Cortex of kidney (tissue), 1 donor: ENCODE measurements at places on chromosomes 5 and 9.

GRCh38 chr5:41768692-41769091 lies 101.5 kb downstream of the OXCT1 start:
- DNase-seq: no peak

DNA sequence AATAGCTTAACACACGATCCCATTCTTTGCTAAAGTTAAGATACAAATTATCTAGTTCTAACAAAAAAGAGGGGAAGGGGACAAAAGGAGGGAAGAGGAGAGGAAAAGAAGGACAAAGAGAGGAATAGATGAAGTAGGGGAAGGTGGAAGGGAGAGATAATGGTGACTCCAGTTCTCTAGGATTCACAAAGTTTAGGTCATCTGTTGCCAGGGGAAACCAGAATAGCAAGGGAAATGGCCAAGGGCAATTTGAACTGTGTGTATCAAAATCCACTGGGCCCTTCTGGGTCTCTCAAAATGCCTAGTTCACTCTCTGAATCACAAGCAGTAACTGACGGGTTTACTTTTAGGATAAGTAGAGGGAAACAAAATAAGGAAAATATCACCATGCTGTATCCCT lies 7.6 kb downstream of the SLC24A2 start:
- no peak for DNase-seq

DNA sequence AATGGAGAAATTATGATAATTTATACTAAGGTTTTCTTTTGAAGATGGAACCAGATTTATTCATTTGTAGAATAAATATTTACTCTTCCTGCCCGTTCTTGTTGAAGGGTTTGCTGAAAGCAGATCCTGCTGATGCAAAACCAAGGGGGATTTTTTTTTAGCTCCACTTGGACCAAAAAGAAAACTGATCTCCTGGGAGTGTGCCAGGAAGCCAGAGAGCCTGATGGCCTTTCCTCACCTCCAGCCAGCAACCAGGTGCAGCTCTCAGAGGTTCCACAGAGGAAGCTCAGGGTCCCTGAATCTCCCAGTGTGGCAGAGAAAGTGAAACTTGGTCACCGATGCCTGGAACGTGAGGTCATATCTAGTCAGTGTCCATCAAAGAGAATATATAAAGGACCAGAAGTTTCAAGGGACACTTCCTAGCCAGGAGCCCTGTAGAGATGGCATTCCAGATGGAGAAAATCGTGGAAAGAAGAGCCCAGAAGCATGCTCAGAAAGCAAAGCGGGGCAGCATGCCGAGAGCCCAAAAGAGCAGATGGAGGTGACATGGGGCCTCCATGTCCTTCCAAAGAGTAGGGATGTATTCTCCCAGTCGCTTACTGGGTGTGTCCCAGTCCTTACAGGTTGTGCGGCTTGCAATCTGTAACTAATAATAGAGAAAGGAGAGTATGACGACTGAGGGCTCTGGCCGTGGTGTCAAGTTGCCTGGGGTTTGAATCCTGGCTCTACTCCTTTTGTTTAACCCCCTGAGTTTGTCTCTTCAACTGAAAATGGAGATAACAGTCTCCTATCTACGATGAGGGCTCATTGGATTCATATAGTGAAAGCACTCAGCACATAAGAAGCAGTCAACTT lies 12.2 kb downstream of the AFAP1L1 start:
- DNase-seq: no peak

DNA sequence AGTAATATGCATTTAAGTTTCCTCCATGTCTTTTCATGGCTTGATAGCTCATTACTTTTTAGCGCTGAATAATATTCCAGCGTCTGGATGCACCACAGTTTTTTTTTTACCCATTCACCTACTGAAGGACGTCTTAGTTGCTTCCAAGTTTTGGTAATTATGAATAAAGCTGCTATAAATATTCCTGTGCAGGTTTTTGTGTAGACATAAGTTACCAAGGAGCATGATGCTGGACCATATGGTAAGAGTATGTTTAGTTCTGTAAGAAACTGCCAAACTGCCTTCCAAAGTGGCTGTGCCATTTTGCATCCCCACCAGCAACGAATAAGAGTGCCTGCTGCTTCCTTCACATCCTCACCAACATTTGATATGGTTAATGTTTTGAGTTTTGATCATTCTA lies 195.6 kb downstream of the PIK3R1 start:
- no peak for DNase-seq

- DNase-seq: no peak
Measured at GRCh38 chr5:16855898-16856297, 80.2 kb downstream of the MYO10 start.

GRCh38 chr9:91655658-91656057 lies 232.0 kb upstream of the NFIL3 start:
- no peak for DNase-seq

GRCh38 chr5:168076561-168076991 lies 214.9 kb upstream of the WWC1 start:
- DNase-seq: no peak

DNA sequence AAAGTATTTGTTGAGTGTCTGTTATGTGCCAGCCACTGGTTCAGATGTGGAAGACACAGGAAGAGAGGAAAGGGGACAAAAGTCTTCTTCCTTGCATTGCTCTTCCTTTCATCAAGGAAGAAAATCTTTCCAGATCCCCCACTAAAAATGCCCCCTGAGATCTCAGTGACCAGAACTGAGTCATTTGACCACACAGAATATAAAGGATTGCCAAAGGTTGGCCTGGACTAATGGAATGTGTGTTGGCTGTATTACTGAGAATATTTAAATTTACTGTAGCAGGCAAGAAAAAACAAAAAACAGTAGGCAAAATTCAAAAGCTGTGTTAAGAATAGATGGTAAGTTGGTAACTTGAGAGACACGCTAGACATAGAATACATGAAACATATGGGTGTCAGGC lies 10.0 kb upstream of the SEPTIN8 start:
- no peak for DNase-seq

GRCh38 chr5:151081431-151082281 lies 822 bp upstream of the TNIP1 start:
- no peak for DNase-seq

- DNase-seq: no peak
Measured at GRCh38 chr9:122387536-122387935, 16.7 kb downstream of the PTGS1 start.

DNA sequence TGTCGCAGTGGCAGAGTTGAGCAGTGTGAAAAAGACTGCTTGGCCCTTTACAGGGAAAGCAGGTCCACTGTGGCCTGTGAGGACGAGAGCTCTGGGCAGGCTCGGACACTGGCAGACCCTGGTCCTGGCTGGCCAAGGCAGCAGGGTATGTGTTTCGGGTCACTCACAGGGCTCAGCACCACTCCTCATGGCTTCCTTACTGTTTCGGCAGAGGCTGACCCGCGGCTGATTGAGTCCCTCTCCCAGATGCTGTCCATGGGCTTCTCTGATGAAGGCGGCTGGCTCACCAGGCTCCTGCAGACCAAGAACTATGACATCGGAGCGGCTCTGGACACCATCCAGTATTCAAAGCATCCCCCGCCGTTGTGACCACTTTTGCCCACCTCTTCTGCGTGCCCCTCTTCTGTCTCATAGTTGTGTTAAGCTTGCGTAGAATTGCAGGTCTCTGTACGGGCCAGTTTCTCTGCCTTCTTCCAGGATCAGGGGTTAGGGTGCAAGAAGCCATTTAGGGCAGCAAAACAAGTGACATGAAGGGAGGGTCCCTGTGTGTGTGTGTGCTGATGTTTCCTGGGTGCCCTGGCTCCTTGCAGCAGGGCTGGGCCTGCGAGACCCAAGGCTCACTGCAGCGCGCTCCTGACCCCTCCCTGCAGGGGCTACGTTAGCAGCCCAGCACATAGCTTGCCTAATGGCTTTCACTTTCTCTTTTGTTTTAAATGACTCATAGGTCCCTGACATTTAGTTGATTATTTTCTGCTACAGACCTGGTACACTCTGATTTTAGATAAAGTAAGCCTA lies 15.7 kb downstream of the SQSTM1 start:
- DNase-seq: no peak

GRCh38 chr5:54558362-54558761 lies 40.8 kb downstream of the SNX18 start:
- no peak for DNase-seq

DNA sequence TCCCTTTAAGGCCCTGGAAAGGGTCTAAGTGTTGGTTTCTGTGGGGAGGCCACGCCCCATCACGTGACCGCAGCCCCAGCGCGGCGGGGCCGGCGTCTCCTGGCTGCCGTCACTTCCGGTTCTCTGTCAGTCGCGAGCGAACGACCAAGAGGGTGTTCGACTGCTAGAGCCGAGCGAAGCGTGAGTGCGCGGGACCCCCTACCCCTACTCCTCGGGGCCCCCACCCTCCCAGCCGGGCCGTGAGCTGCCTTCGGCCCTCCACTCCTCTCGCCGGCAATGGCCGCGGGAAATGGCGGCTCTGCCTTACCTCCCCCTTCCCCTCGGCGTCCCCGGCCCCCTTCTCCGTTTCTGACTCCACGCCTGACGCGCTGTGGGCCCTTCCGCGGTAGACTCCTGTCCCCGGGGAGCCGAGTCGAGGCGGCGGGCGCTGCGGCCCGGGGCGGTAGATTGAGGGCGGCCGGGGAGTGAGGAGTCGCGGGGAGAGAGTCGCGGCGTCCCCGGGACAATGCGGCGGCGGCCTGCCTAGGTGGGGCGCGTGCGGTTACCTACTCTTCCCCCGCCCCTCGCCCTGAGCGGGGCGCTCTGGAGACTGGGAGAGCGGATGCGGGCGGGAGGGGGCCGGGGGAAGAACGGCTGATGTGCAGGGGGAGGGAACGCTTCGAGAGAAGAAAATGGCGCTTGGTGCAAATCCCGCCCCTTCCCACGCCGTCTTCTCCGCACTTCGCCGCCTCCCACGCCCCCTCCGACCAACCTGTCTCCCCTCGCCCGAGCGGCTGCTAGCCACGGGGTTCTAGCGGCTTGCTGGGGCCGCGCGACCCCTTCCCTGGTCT lies at the start of gene SUB1:
TSS of gene SUB1 (plus strand) at position 112 of the 830 bp plus-strand sequence. CDS start 2,956 bp downstream, outside the sequence.
- no peak for DNase-seq

- no peak for DNase-seq
Measured at GRCh38 chr9:77475641-77476473, 172.3 kb downstream of the GNA14 start.

DNA sequence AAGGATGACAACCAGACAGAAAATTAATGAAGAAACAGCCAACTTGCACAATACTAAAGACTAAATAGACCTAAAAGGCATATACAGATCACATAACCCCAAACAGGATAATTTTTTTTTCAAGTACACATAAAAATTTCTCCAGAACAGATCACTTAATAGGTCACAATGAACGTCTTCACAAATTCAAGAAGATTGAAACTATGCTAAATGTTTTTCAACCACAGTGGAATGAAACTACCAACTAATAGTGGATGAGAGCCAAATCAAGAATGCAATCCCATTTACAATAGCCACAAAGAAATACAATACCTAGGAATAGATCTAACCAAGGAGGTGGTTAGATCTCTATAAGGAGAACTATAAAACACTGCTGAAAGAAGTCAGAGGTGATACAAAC lies 145.8 kb downstream of the TMEM232 start:
- no peak for DNase-seq

- DNase-seq: no peak
Measured at GRCh38 chr5:170357955-170358444, 31.2 kb downstream of the KCNMB1 start.

DNA sequence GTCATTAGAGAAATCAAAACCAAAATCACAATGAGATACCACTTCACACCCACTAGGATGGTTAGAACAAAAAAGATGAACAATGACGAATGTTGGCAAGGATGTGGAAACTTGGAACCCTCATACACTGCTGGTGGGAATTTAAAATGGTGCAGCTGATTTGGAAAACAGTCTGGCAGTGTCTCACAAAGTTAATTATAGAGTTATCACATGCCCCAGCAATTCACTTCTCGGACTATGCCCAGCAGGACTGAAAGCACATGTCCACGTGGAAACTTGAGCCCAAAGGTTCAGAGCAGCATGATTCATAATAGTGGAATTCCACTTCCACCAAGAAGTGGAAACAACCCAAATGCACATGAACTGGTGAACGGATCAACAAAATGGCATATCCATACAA lies 85.0 kb upstream of the HRH2 start:
- no peak for DNase-seq

DNA sequence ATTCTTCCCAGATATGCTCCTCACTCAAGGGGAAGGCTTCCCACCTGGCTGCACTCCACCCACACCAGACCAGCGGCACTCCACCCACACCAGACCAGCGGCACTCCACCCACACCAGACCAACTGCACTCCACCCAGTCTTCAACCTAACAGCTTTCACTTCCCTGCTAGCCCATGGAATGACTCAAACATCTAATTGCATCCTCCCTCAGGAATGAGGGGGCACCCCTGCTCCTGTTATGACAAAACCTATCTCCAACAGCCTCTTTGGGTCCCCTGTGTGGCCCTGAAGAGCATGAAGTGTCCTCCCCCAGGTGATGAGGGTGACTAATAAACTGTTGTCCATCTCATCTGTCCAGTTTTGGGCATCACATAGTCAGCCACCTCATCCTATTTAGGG lies 556.6 kb upstream of the TUSC1 start:
- DNase-seq: no peak

- no peak for DNase-seq
Measured at GRCh38 chr9:123615381-123615780, 259.4 kb downstream of the CRB2 start.

DNA sequence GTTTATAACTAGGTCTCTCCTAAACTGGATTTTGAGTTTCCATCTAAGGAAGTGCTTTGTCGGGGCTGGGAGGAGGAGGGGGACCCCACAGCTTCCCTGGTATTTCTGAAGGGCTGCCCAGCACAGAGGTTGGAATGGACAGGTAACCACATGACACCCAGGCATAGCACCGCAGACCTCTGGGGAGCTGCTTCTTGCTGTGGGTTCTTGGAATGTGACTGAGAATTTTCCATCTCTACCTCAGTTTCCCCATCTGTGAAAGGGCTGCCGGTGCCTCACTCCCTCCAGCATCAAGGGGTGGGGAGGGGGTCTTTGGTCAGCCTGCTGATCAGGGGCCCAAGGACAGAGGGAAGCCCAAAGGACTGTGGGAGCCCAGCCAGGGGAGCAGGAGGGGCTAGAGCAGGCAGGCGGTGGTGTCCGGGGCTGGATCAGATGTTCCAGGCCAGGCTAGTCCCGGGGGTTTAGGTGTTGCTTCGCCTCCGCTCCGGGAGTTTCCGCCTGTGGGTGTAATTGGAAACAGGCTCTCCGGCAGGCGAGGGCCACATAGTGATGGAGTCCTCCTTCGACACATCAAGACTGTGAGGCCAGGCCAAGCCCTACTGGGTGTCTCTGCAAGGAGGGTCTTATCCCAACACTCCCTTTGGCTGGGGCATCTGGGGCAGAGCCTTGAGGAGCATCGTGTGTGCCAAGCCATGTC lies 3.3 kb downstream of the OLFML2A start:
- no peak for DNase-seq

DNA sequence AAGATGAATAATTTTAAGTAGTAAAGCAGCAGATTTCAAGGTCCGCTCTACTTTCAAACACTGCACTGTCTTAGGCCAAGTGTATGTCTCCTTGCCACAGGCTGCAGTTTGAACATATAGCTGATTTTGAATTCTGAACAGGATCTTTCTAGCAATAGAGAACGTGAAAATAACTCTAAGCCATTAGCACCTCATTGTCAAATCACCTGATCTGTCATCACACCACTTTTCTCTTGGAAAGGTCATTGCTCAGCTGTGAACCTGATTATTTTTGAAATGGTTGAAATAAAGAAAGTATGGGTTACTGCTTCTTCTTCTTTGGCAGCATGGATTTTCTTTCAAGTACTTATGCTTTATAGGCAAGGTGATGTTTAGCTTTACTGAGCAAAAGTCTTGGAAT lies 357.0 kb upstream of the RORB start:
- DNase-seq: no peak

- no peak for DNase-seq
Measured at GRCh38 chr5:108629779-108630528, 117.7 kb upstream of the FER start.
